ENCODE measurements at places on chromosomes 1 and 21.

DNA sequence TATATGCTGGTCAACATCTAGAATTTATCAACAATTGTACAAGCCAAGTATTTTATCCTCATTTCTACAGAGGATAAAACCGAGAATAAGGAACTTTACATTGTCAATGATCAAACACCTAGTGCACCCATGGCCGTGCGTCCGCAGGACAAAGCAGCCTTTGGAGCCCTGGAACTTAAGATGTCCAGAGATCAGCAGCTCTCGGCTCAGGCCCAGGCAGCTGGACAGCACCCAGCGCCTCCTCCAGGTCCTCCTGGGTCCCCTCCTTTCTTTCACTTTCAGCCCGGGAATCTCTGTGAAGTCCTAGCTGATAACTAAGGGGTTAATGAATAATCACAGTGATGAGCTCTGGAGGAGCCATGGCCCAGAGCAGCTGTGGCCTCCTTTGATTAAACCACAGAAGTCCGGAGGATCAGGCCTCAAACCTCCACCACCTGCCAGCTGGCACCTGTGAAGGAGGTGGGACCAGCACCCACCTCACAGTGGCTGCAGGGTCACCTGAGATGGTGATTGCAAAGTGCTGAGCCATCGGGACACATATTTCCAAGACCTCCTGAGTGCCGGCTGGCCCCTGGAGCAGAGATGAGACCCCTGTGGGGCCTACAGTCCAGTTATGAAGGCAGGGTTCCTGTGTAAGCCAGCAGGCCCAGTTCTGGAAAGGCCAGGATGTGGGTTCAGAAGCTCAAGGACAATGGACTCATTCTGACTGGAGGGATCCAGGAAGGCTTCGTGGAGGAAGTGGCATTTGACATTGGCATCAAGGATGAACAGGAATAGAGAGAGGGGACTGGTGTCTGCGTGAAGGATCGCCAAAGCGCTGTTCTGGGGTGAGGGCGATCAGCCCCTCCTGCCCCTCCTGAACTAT lies 11.6 kb upstream of the SAMD11 start:
- DNase-seq = no peak

DNA sequence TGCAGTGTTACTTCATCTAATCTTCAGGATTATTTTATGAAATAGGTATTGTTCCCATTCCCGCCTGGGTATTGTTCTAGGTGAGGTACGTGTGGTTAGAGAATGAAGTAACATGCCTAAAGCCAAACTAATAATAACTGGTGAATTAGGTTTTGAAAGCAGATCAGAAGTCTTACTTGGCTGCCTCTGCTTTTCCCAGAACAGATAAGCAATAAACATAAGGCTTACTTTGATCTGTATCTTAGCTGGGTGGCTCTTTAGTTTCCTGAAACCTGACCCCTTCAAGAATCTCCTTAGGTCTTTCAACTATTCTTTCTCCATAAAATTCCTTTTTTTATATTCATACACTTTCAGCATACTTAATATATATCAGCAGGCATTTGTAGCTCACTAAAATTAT lies 65.3 kb downstream of the VAV3 start:
- no peak for DNase-seq

GRCh38 chr1:111879081-111879480 lies 110.4 kb downstream of the KCND3 start:
- DNase-seq = no peak

- DNase-seq = no peak
These were observed 137.8 kb downstream of the PTPRC start for GRCh38 chr1:198776602-198777029.

DNA sequence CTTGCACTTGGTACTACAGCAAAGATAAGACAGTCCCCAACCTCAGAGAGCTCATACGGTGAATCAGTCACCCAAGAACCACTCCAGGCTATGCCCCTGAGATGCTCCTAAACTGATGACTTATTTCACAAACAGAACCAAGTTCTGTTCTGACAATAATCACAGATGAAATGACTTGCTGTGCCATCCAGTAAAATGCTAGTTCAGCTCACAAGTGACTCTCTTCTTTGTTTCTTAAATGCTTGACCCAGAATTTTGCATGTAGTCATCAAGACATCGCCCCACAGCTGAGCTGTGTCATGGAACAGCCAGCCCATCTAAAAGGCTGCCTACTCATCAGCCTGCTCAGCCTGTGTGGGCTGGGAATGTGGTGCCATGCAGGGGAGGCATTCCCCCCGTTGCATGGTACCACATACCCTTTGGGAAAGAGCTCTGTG lies 6.1 kb upstream of the SLC19A2 start:
- DNase-seq = no peak

GRCh38 chr1:248589334-248589733 lies 8.2 kb downstream of the OR2T10 start:
- DNase-seq = no peak

DNA sequence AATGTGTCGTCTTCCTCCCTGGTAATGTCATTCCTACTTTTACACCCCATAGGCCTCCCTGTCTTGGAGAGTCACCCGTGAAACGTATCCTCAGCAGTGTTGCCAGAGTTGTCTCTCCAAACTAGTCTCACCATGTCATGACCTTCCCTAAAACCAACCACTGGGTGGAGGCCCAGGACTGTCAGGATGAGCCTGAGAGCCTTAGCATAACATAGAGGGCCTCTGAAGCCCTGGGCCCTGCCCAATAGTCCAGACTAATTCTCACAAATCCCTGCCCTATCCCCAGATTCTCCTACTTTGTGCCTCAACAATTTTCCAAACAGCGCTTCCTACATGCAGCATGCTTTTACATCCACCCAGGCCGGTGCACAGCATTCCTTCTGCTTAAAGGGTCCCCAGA lies 29.3 kb upstream of the HSD3B1 start:
- no peak for DNase-seq

DNA sequence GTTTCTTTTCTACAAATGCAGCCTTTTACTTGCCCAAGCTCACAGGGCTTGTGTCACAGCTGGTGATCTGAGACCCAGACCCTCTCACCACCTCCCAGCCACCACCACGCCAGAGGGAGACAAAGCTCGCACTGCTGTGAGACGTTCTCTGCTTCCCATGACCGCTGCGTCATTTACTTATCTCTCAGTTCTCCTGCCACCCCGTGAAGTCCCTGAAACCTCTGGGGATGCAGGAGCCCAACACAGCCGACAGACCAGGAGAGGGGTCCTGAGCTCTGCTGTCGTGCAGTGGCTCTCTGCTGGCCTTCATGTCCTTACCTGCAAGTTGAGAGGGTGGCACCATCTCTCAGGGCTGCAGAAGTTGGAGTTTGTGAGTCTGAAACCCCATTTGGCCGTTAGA lies 77.7 kb downstream of the SLC16A1 start:
- DNase-seq = no peak

DNA sequence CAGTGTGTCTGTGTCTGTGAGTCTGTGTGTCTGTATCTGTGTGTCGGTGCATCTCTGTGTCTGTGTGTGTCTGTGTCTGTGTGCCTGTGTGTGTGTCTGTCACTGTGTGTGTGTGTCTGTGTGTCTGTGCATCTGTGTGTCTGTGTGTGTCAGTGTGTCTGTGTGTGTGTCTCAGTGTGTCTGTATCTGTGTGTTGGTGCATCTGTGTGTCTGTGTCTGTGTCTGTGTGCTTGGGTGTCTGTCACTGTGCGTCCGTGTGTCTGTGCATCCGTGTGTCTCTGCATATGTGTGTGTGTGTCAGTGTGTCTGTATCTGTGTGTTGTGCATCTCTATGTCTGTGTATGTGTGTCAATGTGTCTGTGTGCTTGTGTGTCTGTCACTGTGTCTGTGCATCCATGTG lies 44.7 kb upstream of the POFUT2 start:
- DNase-seq = no peak

DNA sequence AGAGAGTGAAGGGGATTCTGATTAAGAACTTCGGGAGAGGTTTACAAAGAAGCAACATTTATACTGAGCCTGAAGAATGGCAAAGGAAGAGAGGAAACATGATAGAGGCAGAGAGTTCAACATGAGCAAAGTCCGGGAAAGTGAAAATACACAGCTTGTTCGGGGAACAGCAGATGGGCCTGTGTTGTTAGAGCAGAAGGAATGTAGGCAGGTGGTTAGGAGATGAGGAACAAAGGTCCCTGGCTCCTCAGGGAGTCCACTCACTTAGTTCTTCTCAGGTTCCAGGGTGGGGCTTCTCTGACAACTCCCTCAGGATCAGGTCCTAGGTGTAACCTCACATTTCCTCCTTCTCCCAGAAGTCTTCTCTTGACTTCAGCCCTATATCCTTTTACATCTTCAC lies 5.1 kb upstream of the ZNF326 start:
- DNase-seq = no peak

- no peak for DNase-seq
These were observed 89.5 kb downstream of the SCMH1 start for GRCh38 chr1:41152622-41153044.

GRCh38 chr1:154729577-154729976 lies 121.6 kb upstream of the ADAR start:
- DNase-seq = no peak

DNA sequence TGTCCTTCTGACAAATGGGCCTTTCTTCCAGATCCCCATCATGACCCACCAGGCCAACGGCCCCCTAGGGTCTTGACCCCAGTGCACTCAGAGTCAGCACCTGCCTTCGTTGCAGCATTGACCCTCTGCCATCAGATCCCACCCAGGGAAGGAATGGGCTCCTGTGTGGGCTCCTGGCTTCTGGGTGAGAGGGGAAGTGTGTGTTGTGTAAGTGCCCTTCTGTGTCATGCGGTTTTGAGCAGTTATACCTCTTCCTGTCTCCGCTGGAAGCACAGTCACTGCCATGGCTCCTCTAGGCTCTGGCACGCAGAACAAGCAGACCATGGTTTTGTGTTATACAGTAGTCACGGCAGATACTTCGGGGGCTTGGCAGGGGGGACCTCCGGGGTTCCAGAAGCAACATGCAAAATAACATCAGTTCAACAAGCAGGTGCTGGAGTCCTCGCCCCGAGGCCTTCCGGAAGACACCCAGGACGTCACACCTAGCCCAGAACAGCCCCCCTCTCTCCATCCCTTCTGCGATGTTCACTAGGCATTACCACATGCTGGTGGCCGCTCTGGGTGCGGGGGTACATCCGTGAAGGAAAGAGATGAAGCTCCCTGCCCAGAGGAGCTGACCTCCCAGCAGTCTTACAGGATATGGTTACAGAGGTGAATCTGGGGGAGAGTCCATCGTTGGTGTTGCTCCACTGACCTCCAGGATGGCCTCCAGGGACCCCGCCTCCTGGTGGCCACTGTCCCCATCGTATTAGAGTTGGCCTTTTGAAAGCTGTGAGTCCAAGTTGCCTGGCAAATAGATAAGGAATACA lies 17.4 kb upstream of the KCNAB2 start:
- peak; percentile 48 for DNase-seq

DNA sequence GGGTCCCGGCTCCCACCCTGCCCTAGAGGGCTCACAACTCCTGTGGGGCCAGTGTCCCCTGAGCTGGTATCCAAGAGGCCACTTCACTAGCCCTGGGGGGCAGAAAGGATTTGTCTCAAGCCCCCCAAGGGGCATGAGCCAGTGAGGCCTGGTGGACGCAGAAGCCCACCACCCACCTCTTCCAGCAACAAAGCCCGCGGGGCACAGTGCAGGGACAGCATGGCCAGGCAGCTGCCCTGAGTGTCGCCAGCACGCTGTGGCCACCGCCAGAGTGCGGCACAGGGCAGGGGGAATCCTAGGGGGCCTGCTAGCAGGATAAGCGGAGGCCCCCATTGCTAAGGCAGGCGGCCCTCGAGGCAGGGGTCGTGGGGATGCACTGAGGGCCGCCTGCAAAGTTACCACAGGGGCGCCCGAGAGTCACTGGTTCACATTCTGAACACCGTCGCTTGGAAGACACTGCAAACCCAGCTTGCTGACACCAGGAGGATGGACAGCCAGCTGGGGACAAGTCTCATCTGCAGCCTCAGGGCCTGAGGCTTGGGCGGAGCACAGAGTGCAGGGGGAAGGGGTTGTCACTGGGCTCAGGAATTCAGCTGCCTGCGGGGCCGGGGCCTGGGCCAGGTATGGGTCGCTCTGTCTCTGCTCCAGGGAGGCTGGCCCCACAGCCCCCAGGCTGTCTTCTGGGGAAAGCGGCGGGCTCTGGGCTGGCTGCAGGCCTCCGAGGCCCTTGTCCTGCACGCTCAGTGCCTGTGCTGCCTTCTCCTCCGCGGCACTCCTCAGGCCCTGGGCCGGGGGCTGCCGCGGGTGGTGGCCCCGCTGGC lies 26.8 kb downstream of the SLC19A1 start:
- DNase-seq = no peak

GRCh38 chr1:200738327-200738948 lies at the start of gene CAMSAP2:
Gene CAMSAP2 (plus strand): TSS chr1:200738893. CDS start chr1:200739828, 935 bp downstream.
- peak; percentile 16 for DNase-seq

GRCh38 chr1:152143150-152143887 lies 15.7 kb downstream of the RPTN start:
- no peak for DNase-seq
